Activated naive CD4-positive, alpha-beta T cell (primary cell): ENCODE measurements at places on chromosomes 12 and 14.

- peak; percentile 46 for DNase-seq
Observed at GRCh38 chr12:53190108-53190729, 9.5 kb upstream of the CSAD start.

GRCh38 chr12:124620606-124621295 lies 53.3 kb upstream of the NCOR2 start:
- DNase-seq, result no peak

DNA sequence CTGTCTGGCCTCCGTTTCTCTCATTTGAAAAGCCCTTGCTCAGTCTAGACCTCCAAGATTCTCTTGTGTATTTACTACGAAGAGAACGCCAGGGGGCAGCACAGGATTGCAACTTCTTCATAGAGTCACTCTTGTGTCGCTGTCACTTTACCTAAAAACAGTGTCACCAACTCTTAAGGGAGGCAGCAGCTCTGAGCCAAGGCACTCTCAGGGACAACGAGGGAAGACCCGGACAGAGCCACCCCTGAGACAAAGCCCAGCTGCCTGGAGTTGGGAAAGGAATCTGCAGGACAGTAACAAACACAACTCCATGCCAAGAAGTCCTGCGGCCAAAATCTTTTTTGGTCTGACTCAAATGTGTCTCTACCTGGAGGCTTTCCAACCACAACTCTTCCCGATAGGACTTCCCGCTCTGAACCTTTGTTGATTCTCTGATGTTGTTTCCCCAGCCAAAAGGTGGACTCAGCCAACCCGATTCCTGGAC lies 9.6 kb upstream of the RPAP3 start:
- peak; percentile 65 for DNase-seq

DNA sequence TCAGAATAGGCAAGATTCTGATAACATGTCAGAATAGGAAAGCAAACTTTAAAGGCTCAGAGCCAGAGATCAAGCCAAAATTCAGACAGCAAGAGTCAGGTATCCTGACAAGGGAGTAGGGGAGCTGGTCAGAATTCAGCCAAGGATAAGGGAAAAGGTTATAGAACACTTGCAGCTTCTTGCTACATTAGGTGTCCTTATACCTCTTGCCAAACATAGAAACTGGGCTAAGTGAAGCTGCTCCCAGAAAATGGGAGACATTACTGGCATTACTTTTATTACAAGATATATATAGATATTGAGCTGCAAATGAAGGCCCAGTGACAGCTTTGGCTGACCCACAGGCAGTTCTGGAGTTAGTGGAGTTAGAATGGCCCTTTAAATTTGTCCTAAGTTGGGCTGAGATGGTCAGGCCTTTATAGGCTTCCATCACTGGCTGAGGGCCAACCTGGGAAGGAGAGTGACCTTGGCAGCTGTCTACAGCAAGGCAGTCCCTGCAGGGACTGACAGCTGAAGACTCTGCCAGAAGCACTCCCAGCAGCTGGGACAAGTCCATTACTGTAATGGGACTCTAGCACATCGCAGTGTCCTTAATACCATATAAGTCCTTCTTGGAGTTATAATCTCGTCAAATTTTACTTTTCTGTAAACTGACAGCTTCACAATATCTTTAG lies 83.0 kb downstream of the LRRC9 start:
- no peak for DNase-seq

DNA sequence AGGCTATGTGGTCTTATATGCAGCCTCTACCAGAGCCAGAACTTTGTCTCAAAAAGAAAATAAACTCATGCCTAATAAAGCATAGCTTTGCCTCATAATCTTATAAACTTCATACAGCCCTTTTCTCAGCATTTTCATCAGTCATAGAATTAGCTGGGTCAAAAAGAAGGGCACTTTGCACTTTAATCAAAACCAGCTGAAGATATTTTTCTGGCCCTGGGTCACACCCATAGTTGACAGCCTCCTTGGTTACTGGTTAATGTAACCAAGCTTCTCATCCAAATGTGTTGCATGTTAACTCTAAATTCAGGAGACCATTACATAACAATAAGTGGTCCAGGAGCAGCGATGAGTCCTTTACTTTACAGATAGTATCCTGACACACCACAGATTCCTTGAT lies 558.2 kb downstream of the FLRT2 start:
- DNase-seq, result no peak

- DNase-seq, result no peak
Observed at GRCh38 chr14:94536836-94537235, 24.4 kb upstream of the SERPINA4 start.

DNA sequence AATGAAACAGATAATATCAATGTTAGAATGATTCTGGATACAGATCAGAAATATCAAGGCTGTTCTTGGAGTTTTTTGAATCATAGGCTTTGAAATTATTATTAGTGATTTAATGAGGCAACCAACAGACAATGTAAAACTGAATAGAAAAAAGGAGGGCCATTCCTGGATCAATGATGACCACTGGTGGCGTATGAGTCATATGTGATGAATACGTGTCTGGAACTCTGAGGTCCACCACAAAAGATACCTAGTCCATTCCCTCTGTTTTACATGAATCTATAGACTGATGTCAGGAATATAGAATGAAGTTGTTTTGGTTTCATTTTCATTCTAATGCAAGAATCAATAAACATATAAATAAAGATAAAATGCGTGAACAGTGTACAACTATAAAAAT lies 78.3 kb upstream of the RTL1 start:
- DNase-seq, result no peak

GRCh38 chr12:106281804-106282203 lies 20.7 kb upstream of the TCP11L2 start:
- DNase-seq, result no peak
